NCI-H1092 (cell line): ENCODE measurements at places on chromosomes 12 and 14.

DNA sequence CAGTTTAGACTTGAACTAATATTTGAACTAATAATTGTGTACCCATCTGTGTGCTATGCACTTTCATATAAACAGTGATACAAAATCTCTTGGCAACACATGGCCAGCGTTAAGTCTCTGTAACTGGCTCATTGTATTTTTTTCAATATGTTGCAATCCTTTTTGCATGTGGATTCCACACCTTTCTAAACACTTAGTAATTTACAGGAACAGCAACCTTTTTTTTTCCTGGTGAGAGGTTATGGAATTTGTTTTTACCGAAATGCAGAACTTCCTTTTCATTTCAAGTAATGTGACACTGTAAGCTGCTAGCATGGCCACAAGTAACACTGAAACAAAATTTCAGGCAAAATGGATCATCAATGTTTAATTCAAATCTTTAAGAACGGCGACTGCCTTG lies 45.4 kb upstream of the EPS8 start:
- DNase-seq, result no peak

DNA sequence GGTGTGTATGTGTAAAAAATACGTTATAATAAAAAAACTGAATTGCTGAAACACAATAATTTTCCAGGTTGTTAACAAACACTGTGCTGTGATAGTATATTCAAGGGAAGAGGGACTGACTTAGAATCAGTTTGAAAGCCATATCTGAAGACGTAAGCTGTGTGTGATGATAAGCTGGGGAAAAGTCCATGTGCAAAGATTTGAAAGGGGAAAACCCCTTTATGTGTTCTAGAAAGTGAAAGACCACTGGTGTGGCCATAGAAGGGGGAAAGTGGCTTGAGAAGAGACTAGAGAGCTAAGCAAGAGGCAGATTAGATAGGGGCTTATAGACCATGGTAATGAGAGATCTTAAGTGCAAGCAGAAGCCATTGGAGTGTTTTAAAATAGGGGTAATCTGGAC lies 195.9 kb upstream of the GZMB start:
- DNase-seq, result no peak

- DNase-seq, result no peak
Observed at GRCh38 chr12:108296945-108297344, 42.2 kb downstream of the CMKLR1 start.

DNA sequence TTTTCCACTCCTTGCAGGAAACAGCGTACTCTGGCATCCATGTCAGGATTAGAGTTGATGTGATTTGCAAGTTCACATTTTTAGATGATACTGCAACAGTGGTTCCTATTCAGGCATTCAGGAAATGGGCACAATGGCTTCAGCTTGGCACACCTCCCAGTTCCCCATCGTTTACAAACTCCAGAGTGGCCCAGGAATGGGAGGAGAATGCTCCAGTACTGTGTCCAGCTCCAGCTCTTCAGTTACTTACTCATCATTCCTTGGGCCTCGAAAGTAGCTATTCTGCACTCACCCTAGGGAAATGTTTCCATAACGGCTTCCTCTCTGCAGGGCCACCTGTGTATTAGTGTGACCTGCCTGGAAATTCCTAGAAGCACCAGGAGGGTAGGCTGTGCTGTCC lies 239.7 kb upstream of the RGS6 start:
- DNase-seq, result no peak

GRCh38 chr12:21881965-21882364 lies 59.3 kb downstream of the ABCC9 start:
- no peak for DNase-seq

- no peak for DNase-seq
Observed at GRCh38 chr12:101441461-101442224, 33.5 kb upstream of the SPIC start.
